Stimulated activated CD4-positive, alpha-beta T cell treated with anti-CD3 and anti-CD28 coated beads, Interleukin-4, amount 100 ng/mL, for 1 hour (primary cell): ENCODE measurements at places on chromosomes 12 and 14.
A peak's percentile ranks its signal among the peaks of the same experiment; 100 is the strongest.

DNA sequence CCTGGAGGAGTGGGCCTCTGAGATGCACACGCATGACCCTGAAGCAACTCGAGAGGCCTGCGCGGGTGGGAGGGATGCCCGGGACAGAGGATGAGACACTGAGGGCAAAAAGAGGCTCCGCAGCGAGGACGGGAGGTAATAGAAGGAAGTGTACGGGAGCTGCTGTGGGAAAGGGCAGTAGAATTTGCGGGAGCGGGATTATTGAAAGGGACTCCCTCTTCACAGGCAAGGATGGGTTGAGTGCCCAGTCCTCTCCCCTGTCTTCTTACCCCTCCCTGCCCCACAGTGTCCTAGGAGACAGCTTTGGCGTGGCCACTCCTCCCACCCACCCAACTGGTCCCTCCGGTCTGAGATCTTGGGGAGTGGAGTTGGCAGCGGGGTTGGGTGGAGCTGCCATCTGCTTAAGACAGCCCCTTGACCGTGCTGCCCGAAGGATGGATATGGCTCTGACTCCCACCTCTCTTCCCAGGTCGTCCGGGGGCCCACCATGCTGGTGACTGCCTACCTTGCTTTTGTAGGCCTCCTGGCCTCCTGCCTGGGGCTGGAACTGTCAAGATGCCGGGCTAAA is 15.7 kb upstream of the ESPL1 start:
- DNase-seq = no peak

DNA sequence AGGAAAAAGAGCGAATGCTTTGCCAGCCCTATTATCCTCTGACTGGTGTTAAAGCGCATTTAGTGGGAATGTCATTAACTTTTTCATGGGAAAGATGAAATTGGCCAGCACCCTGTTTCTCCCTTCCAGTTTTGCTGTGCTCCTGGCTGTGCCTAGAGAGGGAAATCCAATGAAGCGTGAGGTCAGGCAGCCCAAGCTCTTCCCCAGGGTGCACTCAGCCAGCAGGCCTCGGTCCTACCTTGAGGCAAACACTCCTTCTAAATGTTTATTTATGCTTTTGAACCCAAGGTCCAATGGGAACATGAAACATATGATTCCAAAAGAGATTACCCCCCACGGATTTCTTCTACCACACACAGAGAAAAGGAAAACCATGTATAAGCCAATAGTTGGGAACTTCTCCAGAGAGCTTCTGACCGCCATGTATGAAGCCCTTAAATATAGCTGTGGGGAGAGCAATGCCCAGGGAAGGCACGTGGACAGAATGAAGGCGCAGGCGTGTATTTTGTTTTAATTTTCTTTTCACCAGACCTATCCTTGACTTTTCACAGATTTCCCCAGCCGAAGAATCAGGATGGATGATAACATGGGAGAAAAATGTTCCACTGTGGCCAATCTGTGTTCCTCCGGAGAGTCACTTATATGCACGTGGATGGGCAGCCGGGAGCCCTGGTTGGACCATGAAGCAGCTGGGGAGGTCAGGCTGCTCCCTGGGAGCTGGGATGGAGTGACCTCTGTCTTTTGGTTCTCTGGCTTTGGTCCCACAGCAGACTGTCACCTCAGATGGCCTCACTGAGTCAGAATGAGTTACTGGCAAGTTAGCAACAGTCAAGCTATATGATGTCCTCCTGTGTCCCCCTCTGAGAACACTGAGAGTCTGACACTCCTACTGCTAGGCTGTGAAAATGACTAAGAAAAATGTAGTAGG is 37.3 kb downstream of the GPR135 start:
- no peak for DNase-seq

DNA sequence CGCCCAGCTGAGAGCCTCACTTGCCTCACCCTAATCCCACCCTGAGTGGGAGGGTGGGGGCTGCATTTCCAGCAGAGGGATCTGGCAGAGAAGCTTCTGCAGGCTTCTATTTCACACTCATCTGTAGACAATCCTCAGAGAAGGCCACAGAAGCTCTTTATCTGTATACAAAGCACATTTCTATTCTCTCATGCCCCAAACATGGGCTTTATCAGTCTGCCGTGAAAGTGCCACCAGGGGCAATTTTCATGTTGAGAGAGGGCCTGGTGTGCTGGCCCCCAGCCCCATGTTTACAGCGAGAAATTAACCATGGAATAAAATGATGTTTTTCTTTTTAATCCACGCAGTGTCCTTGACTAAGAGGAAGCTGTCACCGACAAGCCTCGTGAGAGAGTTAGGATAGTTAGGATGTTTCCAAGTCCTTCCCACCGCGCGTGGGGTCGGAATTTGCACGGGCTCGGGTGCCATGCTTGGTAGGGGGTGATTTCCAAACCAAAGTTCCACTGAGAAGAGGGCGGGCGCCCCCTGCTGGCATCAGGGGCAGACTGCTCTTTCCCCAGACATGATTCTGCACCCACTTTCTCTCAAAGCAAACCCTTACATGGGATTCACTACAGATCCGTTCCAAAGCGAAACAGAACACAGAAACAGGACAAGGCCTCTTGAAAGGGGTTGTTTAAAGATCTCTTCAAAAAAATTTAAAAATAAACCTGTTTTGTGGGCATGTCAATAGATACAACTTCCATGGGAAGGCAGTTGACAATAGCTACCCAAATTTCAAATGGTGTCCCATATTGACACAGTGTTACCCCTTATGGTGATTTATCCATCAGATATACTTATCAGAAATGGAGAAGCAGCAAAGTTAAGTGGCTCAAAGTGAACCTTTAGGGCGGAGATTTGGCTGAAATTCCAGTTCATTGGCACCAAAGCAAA is 19.4 kb downstream of the BDKRB1 start:
- peak; percentile 78 for DNase-seq

- DNase-seq = no peak
Measured at GRCh38 chr14:65239938-65240296, 137.6 kb upstream of the MAX start.

DNA sequence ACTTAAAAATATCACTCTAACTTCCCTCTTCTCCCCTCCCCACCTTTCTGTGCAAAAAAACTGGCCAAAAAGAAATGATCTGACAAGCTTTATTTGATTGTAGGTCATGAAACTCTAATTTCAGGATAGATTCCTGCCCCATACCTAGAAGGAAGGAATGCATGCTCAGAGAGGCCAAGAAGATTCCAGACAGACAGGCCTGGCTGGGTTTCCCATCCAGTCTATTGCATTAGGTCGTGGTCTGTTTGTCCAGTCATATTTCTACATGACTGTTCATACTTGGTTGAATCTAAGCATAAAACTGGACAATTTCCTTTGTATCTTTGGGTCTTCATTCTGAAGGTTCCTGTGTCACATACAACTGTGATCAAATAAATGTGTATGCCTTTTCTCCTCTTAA is 20.0 kb upstream of the SLC15A5 start:
- DNase-seq = no peak

DNA sequence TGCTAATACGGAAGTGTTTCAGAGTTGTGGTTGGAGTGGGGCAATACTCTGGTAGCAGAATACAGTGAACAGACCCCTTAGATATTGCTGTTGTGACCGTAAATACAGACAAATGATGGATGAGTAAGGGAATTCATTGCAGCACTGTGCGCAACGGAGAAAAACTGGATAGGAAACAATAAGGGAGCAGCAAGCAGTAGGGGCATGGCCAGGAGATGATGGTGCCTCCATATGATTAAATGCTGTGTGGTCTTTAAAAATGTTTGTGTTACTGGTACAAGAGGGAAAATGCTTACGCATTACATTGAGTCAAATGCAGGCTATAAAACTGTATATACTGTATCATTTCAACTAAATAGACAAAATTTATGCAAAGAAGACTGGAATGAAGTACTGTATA is 61.6 kb downstream of the EML1 start:
- no peak for DNase-seq

DNA sequence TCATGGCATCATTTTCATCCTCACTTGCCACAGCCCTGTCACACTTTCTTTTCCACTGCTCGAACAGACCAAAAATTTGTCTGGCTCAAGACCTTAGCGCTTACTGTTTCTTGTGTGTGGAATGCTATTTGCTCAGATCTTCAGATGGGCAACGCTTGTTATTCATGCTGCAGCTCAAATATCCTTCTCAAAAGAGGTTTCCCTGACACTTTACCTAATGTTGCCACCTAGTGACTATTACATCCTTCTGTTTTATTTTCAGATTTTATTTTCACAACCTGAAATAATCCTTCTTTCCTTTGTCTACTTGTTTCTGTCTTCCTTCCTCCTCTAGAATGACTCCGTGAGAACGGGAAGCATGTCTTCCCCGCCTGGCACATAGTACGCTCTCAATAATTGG is 5.6 kb downstream of the FBXO33 start:
- DNase-seq = no peak

- no peak for DNase-seq
Measured at GRCh38 chr12:93403988-93404803, 26.5 kb downstream of the NUDT4 start.

- no peak for DNase-seq
Measured at GRCh38 chr14:77302926-77303325, 17.8 kb downstream of the POMT2 start.

- no peak for DNase-seq
Measured at GRCh38 chr14:30064454-30064853, 136.8 kb upstream of the PRKD1 start.

DNA sequence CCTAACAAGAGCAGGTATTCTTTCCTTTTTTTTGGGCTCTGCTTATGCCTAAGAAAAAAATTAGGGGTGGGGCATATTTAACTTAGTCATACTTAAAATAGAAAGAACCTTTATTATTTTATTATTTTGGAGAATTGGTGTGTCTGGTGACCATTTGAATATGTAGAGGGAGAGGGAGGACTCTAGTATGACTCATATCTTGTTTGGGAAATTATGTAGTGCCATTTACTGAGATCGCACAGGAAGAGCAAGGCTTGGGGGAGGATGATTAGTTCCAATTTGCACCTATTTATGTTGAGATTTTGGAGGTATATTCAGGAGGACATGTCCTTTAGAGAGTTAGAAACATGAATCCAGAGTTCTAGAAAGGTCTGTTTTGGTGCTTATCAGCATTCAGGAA is 9.9 kb downstream of the ZNF410 start:
- no peak for DNase-seq

- no peak for DNase-seq
Measured at GRCh38 chr14:68935761-68936214, 43.3 kb downstream of the ACTN1 start.

DNA sequence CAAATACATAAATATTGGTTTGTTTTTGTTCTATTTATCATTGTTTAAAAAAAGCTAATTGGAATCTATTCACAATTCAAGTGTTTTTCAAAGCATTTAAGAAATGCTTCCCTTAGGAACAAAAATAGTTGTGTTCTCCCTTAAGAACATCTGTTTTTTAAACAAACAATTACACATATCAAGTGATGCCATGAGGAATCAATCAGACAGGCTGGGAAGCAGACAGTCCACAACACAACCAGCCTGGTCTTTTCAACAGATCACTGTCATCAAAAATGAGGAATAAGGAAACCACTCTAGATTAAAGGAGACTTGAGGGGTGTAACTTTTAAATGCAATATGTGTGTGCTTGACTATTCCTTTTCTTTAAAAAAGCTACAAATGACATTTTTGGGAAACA is 25.5 kb downstream of the GALC start:
- no peak for DNase-seq

DNA sequence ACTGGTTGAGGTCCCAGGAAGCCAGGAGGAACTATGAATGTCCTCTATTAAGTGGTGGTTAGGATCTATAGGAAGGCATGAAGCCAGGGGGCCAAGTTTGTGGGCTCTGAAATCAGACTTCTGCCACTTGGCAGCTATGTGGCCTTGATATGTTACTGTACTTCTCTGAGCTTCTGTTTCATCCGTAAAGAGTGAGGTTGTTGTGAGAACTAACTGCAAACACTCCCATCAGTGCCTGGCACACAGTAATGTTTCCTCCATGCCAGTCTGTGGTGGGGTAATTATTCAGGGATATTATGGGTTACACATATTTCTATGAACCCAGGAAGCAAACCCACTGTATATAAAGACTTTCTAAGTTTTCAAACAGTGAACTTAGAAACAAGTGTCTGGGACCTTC is 57.4 kb downstream of the PLXNC1 start:
- DNase-seq = no peak

GRCh38 chr12:48221645-48222044 is 18.6 kb upstream of the OR10AD1 start:
- DNase-seq = no peak

DNA sequence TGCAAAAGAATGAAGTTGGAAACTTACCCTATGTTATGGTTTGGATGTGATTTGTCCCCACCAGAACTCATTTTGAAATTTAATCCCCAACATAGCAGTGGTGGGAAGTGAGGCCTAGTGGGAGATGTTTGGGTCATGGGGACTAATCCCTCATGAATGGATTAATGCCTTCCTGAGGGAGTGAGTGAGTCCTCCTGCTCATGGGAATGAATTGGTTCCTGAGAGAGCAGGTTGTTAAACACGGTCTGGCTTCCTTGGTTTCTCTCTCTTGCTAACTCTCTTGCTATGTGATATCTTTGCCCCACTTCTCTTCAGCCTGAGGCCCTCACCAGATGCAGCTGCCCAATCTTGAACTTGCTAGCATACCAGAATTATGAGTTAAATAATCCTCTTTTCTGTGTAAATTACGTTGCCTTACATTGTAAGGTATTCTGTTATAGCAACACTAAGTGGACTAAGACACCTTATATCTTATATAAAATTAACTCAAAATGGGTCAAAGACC is 22.2 kb upstream of the CCDC91 start:
- DNase-seq = no peak

DNA sequence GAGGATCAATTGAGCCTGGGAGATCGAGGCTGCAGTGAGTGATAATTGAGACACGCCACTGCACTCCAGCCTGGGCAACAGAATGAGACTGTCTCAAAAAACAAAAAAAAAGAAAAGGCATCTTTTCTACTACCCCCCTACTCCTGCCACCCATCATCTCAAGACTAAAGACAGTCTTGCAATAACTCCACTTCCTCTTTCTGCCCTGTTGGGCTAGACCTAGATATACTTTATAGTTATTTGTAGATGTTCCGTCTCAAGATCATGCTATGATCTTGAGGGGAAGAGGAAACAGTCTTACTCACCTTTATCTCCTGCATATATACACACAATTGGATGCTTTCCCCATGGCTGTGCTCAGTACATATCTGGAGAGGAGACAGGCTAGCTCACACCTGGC is 12.1 kb upstream of the ESPL1 start:
- DNase-seq = no peak

GRCh38 chr12:51009056-51009440 is 17.1 kb downstream of the SLC11A2 start:
- DNase-seq = peak; percentile 52

GRCh38 chr12:64400041-64400440 is 4.2 kb upstream of the XPOT start:
- DNase-seq = no peak

DNA sequence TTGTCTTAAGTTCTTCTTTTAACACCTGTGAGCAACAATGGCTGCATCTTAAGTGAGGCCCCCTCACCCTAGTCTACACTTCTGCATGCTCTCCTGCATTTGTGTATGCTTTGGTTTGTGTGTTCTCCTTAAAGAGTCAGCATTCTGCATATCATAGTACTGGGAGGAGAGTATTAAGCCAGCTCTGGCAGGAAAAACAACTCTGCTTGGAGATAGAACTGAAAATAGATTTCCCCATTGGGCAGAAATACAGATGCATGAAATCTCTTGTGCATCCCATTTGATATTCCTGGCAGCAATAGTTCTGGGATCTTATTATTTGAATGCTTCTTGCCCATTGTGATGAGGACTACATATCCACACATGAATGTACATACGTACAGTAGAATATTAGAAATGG is 70.6 kb upstream of the PRICKLE1 start:
- DNase-seq = no peak
